ENCODE measurements at places on chromosomes 12 and 14.
A peak's percentile ranks its signal among the peaks of the same experiment; 100 is the strongest.

GRCh38 chr12:124603831-124604251, 36.4 kb upstream of the NCOR2 start:
- no peak for DNase-seq

GRCh38 chr12:27109334-27110028, 27.1 kb upstream of the C12orf71 start:
- no peak for DNase-seq

GRCh38 chr14:65243766-65244442, 141.6 kb upstream of the MAX start:
- DNase-seq, result no peak

- no peak for DNase-seq
These were observed 4.4 kb upstream of the P2RX4 start for GRCh38 chr12:121205491-121205890.

GRCh38 chr14:32709027-32709426, 229.7 kb upstream of the NPAS3 start:
- no peak for DNase-seq

DNA sequence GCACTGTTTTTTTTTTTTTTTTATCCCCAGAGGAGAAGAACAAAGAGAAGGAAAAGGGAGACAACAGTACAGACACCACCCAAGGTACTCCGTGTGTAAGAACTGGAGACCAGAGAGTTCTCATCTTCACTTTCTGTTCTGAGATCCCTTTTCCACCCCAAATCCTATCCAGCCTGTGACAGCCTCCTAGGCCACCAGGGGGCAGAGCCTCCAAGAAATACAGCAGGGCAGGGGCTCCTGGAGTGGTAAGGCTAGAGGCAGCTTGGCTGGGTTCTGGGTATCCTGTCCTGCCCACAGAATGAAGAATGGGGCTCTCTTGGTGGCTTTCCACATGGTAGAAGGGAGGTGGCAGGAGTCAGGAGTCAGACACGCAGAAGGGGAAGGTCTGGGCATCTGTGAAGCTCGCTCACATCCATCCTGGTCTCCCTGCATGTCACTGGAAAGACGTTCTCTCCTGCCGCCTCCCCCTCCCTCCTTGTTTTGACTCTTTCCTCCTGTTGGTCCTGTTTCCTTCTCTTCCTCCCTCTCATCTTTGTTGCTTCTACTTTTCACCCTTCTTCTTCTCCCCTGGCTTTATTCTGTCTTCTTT, 12.0 kb downstream of the CLSTN3 start:
- peak; percentile 47 for DNase-seq

DNA sequence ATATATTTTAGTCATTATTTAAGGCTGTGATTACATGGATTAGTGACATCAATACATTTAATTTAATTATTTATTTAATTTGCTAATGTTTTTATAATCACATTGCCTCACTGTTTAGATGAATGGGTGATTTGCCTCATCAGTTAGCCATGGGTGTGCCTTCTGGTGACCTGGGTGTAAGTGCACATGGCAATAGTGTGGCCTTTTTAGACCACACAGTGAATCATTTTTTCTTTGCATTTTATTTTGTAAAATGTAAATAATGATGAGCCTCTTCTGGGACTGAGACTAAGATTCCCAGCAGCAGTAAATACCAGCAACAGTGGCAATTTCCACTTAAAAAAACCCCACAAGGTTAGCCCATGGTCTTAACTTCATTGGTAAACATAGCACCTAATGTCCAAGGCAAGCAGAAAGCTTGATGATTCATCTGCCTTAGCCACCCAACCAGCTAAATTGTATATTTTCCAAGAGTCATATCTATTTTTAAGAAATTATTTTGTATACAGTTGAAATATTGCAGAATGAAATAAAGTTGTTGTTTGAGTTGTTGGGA, 235.9 kb upstream of the NOVA1 start:
- DNase-seq, result no peak

- no peak for DNase-seq
These were observed 15.4 kb upstream of the OAS1 start for GRCh38 chr12:112891093-112892024.

DNA sequence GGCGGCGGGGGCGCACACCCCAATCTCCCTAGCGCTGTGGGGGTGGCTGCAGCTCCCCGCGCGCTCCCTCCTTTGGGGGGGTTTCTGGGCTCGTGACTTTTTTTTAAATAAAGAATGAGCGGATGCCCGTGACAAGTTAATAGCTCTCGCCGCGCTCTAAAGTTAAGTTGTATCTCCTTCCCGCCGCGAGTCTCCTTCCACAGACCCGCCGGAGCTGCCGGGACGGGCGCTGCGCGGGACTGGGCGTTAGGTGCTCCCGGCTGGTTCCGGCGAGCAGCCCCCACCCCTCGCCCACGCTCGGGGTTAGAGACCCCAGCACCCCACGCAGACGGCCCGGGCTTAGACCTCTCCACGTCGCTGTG, 82.6 kb upstream of the HMGA2 start:
- DNase-seq, result no peak

GRCh38 chr12:47819138-47819895, 386 bp downstream of the HDAC7 start:
- DNase-seq, result no peak

DNA sequence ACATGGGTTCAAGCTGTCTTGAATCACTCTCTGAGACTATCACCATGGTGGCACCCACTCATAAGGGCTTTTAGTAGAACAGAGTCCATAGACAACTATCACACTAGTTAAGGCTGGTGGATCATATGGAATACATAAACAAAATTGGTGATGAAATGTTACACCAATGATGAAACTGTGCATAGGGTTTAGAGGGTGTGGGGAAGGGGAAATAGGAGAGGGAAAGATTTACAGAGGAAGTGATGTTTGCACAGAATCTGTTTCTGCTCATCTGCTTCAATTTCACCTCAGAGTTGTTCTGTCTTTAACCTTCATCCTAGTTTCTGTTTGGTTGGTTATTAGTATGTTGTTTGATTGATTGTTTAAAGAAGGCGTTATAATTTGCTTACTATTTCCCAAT, 2.4 kb upstream of the RXYLT1 start:
- no peak for DNase-seq

DNA sequence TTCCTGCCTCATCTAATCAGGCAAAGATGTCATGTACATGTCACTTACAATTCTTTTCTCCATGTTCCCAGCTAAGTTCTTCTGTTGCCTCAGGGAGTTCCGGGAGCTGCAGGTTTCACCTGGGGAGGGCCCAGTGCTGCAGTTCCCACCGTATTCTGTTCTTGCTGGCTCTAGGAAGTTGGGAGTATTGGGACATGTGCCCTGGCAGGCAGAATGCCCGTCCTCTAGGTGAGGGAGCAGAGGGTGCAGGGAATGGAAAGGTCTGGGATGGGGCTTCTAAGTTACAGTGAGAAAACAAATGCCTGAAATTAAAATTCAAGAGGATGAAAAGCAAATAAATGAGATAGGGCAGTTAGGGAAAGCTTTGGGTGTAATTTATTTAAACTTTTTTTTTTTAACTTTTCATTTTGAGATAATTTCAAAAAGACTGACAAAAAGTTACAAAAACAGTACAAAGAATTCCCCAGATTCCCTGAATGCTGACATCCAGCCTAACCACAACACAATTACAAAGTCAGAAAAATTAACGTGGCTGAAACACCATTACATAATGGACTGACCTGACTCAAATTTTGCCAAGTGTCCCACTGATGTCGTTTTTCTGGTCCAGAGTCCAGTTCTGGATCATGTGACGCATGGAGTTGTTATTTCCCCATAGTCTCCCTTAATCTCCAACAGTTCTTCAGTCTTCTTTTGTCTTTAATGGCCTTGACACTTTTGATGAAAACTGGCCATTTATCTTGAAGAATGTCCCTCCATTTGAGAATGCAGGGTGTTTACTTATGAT, 187.2 kb upstream of the MYL2 start:
- DNase-seq, result no peak

DNA sequence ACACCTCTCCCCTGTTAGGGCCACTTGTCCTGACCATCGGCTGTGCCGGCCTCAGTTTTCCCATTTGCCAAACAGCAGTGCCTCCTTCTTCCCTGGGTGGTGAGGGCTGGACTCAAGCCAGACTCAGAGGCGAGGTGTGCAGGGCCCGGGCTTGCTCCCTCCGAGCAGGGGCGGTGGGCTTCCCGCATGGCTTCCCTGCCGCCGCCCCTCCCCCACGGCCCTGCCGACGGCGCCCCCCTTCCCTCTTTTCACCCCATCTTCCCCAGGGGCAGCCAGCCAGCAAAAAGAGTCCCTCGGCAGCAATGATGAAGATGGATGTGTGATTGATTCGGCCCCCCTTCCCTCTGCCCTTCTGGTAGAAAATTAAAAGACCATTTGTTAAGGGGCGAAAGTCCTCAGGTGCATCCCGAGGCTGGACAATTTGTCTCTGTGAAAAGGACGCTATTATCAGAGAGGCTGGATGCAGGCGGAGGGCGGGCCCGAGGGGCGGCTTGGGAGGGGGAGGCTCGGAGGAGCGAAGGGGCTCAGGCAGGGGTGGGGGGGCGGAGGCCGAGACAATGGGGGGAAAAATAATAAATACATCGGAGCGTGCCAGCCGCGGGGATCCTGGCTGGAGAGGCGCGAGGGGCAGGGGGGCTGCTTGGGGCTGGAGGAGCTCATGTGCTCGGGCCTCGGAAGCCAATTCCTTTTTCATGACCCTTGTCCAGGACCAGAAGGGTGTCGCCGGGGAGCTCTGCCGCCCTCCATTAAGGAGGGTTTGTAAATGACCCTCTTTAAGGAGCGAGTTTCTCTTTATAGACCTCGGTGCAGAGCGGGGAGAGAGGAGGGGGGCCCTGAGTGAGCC, 48.0 kb upstream of the LHX5 start:
- DNase-seq, result no peak

DNA sequence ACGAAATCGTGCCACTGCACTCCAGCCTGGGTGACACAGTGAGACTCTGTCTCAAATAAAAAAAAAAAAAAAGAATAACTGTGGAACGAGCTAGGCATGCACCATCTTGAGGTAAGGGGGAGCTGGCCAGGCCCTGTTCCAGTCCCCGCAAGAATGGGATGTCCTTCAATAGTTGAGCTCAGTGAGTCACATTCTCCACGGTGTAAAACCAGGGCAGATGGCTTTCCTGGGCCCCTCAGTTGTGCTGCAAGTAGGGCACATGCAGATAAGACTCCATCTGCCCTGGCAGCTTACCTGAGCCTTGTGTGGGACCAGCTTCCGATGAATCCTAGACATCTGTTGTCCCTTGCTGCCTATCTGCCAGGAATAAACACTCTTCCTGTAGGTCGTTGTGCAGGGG, 312.1 kb downstream of the VRK1 start:
- no peak for DNase-seq

DNA sequence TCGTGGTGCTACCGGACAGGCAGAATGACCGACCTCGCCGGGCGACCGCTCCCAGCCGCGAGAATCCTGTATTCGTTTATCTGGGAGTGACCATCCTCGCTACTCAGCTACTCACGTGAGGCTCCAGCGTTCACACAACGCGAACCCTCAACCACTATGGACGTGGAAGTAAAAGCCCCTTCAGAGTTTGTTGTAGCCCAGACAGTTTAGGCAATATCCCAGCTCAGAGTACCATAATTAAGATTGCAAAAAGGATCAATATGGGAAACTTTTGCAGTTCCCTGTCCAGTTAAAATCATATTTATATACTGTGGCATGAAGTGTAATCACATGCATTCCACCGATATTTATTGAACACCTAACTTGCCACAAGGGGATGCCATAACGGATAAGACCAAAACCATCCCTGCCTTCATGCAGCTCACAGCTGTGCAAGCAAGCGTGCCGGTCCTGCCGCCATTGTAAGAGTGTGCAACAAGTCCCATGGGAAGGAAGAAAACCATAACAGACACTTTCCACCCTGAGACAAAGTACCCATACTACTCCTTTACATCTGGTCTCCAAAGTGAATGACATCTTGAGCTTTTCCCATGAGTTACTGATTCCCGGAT, 938 bp upstream of the MAX start:
- DNase-seq, result no peak

DNA sequence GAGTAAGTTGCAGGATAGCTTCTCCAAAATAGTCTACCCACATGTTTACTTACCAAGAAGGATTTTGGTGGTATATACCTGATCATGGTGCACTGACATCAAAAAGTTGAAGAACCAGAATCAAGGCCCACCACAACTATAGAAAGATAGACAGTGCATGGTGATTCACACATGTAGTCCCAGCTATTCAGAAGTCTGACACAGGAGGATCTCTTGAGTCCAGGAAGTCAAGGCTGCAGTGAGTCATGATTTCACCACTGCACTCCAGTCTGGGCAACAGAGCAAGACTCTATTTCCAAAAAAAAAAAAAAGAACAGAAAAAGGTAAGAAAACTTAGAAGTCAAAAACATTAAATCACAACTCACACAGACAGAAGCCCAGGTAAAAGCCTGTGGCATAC, 422.2 kb upstream of the FOXG1 start:
- no peak for DNase-seq

GRCh38 chr14:105228562-105228961, 19.8 kb upstream of the BTBD6 start:
- DNase-seq, result no peak

DNA sequence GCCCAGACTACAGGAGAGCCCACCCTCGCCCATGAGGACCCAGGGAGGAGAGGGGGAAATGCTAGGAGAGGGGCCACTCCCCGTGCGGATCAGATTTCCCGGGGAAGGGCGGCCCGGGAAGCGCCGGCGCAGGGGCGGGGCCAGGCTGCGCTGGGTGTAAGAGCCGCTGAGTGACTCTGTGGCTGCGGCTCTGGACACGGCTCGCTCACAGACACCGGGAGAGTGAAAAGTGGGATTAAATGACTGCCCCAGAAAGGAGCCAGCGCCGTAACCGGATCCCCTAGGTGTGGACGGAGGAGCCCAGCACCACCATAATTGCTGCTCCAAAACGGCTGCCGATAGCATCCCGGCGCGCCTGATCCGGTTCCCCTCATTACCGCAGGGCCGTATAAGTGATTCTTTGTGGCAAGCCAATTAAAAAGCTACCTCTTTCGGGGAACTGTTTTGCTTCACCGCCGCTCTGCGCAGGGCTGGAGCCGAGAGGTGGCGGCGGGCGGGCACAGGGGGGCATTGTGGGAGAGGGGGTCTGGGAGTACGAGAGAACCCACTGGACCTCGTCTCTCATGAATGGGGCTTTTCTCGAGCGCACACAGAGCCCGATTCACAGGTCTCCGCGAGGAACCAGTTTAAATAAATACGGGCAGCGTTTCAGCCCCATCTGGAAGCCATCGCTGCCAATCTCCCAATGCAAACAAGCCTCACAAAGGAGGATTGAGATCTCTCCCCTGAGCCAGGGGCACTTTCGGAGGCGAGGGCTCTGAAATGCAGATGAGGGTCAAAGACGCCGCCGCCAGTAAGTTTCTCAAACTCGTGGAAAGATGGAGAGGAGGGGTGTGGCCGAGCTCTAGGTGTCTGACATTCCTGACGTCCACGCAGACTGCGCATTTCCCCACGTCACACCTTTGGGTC, 2.5 kb downstream of the COL2A1 start:
- DNase-seq, result no peak

- no peak for DNase-seq
These were observed 6.7 kb upstream of the RNASE10 start for GRCh38 chr14:20498622-20499021.

GRCh38 chr12:70719672-70720420, 82.6 kb upstream of the PTPRB start:
- DNase-seq, result no peak

- peak; percentile 14 for DNase-seq
These were observed 728 bp upstream of the STON2 start for GRCh38 chr14:81400852-81401251.

All from stimulated activated CD4-positive, alpha-beta T cell treated with anti-CD3 and anti-CD28 coated beads, Interleukin-15, amount 100 ng/mL, for 48 hours (primary cell).